Muscle of leg (tissue), 16 donors: ENCODE measurements at places on chromosomes 12 and 14. TPM values are rescaled to one million over a fixed set of nuclear protein-coding genes. Genes with fewer than 3 reads are reported as not detected.
A peak's percentile ranks its signal among the peaks of the same experiment; 100 is the strongest.

GRCh38 chr12:56221232-56221756 lies 428 bp downstream of the RNF41 start:
- DNase-seq: peak; percentile 85

- no peak for DNase-seq
These were observed 15.1 kb downstream of the TUNAR start for GRCh38 chr14:95891742-95892141.

- DNase-seq: no peak
These were observed 26.4 kb upstream of the FAM222A start for GRCh38 chr12:109687250-109687649.

- no peak for DNase-seq
These were observed 1058.9 kb downstream of the GALC start for GRCh38 chr14:86933958-86934595.

GRCh38 chr12:20039562-20039961 lies 328.8 kb upstream of the PDE3A start:
- DNase-seq: peak; percentile 33

The MIP gene
- not detected for total RNA-seq

DNA sequence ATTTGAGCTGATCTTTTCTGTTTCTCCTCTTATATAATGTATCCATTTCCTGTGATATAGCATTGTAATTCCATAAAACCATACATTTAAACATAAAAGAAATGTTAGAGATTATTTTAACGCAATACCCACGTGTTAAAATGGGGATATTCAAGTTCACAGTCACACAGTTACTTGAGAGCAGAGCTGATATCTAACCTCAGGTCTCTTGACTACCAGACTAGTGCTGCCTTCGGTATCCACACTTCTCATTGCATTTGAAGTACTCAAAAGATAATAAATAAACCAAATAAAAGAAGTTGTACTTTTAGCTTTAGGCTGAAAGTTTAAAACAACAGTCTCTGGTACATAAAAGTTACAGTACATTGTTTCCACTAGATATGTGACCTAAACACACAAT lies 2.9 kb downstream of the CLECL1 start:
- no peak for DNase-seq

The NPFF gene
- total RNA-seq: 0.98 TPM

- peak; percentile 45 for DNase-seq
These were observed 94.9 kb upstream of the TTC7B start for GRCh38 chr14:90911121-90911520.

DNA sequence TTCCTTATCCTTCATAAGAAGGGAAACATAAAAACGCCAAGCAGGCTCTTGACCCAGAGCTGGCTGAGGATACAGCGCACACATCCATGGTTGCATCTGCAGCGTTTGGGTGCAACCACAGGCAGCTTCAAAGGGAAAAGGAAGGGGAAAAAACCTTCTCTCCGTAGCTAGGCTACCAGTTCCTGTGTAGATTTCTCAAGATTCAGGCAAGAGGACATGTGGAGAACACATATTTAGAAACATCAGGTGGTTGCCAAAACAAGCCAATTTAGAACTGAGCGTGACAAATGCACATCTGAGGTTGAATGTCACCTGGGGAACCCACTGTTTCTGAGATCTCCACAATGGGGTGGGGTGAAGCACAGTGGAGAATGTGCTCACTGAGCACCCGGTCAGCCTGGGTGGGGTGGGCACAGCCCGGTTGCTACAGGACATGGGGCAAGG lies 78.3 kb upstream of the BDKRB2 start:
- DNase-seq: peak; percentile 73

DNA sequence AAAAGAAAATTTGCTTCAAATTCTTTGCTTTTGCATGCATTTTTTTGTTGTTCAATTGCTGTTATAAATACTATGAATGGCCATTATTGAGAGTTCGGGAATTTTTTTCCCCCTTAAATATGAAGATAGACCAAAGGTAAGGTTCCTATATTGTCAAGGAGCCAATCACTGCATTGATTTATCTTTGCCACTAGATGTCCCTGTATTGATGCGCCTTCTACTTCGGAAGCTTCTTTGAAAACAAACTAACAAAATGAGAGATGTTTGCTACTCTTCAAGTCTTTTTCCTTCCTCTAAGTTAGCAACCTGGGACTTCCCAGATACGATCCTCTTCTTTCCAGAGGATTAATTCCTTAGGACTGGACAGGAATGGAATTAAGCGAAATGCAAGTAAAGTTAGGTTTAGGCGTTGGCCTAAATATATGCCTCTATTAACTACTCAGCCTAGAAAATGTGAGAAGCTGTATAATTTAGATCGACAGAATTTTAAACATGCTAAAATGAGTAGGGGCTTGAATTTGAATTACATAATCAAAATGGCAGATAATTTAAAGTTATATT lies 318.1 kb downstream of the AEBP2 start:
- DNase-seq: peak; percentile 61

DNA sequence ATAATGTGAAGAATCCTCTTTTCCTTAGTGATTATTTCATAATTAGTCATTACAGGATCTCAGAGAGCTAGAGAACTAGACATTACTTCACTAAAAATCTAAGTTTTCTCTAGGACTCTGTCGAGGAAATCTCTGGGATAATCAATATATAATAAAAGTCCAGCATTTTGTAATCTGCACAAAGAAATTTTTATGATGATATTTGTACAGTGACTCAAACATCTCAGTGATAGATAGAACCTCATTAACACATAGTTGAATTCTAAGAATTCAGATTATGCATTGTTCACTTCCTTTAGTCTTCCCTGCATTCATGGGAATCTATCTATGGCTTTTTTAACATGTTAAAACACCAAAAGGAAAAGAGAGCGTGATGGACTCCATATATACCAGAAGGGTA lies 11.0 kb downstream of the ITPR2 start:
- no peak for DNase-seq

GRCh38 chr14:101116486-101117130 lies 213.1 kb upstream of the RTL1 start:
- no peak for DNase-seq

DNA sequence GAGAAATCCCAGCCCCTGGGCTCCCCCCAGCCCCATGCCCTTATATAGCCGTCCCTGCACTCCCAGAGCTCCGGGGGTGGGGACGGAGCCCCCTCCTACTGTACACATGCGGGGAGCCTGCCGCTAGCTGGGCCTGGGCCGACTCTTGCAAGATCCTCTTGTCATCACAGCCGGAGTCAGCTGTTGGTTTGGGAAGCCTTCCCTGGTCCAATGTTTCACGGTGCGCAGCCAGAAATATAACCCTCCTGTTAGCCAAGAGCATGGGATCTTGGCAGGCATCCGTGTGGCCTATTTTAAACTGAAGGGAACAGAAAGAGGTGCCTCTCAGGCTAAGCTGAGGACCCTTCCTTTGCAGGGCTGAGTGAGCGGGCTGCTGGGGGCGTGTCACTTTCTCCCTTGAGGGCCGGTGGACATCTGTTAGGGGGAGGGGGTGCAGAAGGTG lies 175.3 kb downstream of the TSPAN9 start:
- peak; percentile 99 for DNase-seq
